ENCODE measurements at places on chromosomes 5 and 9. TPM values are rescaled to one million over a fixed set of nuclear protein-coding genes. Genes with fewer than 3 reads are reported as not detected.

Gene BTNL3
- total RNA-seq = not detected

Gene PCDHB14
- not detected for total RNA-seq

Gene FOXD1
- total RNA-seq = 0.45 TPM

Gene CLINT1
- 80.7 TPM for total RNA-seq

Gene IFNA13
- not detected for total RNA-seq

Gene PRRX2
- 0.66 TPM for total RNA-seq

Gene RAD50
- total RNA-seq = 49.1 TPM

Gene ZFP2
- 0.32 TPM for total RNA-seq

Gene DMRT3
- not detected for total RNA-seq

DNA sequence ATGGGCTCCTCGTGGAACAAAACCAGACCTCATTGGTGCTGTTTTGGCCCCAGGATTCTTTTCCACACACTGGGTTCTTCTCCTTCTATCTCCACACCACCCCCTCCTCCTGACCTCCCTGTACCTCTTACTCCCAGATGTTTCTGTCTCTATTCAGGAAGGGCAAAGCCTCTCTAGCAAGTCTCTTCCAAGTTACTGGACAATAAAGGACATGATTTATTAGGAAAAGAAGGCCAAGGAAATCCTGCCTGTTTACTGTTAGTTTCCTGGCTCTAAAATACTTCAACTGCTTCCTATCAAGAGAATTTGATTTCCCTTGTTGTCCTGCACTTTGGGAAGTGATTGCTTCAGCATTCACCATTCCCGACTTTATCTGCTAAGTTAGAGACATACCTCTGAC lies 262.0 kb downstream of the SAXO1 start:
- H3K27ac ChIP-seq = no peak overlapping the region
- no peak for DNase-seq
- peaks cover 15% of the 10 kb centered on the region for H3K27me3 ChIP-seq
- H3K4me1 ChIP-seq = no peaks in the 10 kb centered on the region
- no peaks in the 10 kb centered on the region for H3K36me3 ChIP-seq

DNA sequence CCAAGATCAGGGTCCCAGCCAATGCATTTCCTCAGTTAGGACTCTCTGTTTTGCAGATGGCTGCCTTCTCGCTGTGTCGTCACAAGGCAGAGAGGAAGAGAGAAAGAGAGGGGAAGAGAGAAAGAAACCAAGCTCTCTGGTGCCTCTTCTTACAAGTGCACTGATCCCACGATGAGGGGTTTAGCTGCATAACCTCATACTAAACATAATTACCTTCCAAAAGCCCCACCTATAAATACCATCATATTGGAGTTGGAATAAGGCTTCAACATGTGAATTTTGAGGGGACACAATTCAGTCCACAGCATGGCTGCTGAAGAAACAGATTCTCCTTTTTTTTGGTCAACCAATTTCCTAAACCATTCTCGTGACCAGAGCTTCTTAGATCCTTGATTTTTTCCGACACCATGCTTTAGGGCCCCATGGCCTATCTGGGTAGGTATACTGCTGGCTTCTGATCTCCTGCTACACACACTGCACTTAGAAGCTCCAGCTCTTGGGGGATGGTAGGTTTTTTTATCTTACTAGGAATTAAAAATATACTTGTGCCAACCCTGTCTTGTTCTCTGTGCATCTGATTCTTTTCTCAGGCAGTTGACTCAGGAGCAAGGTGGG lies 5.1 kb downstream of the CAMK4 start:
- no peaks in the 10 kb centered on the region for H3K27me3 ChIP-seq
- no peak for DNase-seq
- peak overlapping the region; percentile 96 for H3K27ac ChIP-seq

DNA sequence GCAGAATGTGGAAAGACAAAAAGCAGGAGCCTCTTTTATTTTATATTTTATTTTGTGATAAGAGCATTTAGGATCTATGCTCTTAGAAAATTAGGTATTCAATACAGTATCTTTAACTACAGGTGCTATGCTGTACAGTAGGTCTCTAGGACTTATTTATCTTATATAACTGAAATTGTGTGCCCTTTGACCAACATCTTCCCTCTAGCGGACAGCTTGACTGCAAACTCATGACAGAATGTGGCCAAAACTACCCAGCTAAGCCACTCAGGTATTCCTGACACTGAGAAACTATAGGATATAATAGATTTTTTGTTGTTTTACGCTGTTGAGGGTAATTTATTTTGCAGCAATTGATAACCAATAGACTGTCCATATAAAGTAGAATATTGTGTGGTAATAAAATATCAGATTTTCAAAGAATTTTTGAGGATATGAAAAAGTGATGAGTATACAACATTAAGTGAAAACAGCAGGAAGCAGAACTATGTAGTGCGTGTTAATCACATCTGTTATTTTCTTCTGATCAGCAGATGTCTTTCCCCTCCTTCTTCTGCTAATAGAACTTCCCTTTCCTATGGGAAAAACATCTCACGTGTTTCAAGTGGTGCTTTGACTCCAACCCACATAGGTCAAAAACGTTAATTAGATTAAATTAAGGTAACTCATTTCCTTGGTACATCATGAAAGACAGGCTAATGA lies 69.9 kb upstream of the SELENOP start:
- no peak overlapping the region for H3K27ac ChIP-seq
- no peaks in the 10 kb centered on the region for H3K36me3 ChIP-seq
- DNase-seq = no peak
- no peak overlapping the region for H3K4me3 ChIP-seq

- no peaks in the 10 kb centered on the region for H3K36me3 ChIP-seq
- H3K4me3 ChIP-seq = no peak overlapping the region
- no peak overlapping the region for H3K27ac ChIP-seq
- no peaks in the 10 kb centered on the region for H3K27me3 ChIP-seq
These were observed 507.3 kb upstream of the TYRP1 start for GRCh38 chr9:12185856-12186255.

GRCh38 chr9:125142560-125143376 lies 560 bp downstream of the SCAI start:
- H3K4me1 ChIP-seq = peaks cover 29% of the 10 kb centered on the region
- DNase-seq = no peak
- no peaks in the 10 kb centered on the region for H3K27me3 ChIP-seq
- peak overlapping the region; percentile 78 for H3K27ac ChIP-seq

GRCh38 chr9:34458959-34459340 lies 345 bp downstream of the DNAI1 start:
- peaks cover 19% of the 10 kb centered on the region for H3K27me3 ChIP-seq
- peak overlapping the region; percentile 76 for H3K4me3 ChIP-seq
- peaks cover 35% of the 10 kb centered on the region for H3K4me1 ChIP-seq
- H3K36me3 ChIP-seq = no peaks in the 10 kb centered on the region
- no peak overlapping the region for H3K27ac ChIP-seq
- no peak for DNase-seq

DNA sequence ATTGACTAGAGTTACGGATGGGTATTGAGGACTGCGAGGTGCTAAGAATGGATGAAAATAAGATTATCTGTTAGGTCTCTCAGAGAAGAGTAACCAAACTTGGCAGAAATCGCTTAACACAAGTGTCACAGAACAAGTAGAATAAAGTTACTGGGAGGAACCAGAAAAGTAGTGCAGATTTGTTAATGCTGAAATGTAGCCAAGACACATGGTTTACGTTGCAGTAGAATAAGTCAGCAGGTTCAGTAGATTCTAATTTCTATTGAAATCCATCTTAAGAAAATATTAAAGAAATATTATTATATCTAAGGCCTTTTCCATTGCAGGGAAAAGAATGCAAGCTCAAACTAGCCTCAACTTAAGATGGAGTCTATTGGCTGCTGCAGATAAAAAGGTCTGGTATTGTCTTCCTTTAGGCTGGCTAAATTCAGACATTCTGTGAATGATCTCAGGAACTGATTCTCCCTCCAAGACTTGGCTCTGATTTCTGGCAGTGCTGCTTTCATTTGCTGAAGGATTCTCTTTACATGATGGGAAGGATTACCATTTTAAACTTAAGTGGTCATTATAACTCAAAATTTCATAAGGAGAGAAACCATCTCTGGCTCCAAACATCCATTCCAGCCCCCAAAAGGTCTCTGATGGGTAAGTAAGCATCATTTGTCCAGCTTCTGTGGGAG lies 314.9 kb downstream of the MARCHF11 start:
- H3K27ac ChIP-seq = no peak overlapping the region
- H3K4me3 ChIP-seq = no peak overlapping the region

- DNase-seq = no peak
- H3K36me3 ChIP-seq = no peaks in the 10 kb centered on the region
- H3K27ac ChIP-seq = no peak overlapping the region
These were observed 135.4 kb upstream of the MAP1B start for GRCh38 chr5:71971862-71972261.

- H3K4me1 ChIP-seq = no peaks in the 10 kb centered on the region
- no peaks in the 10 kb centered on the region for H3K36me3 ChIP-seq
- no peak for DNase-seq
- no peak overlapping the region for H3K27ac ChIP-seq
- H3K27me3 ChIP-seq = no peaks in the 10 kb centered on the region
These were observed 8.3 kb upstream of the SHROOM1 start for GRCh38 chr5:132838516-132839282.

- H3K4me3 ChIP-seq = no peak overlapping the region
These were observed 2.6 kb upstream of the AFAP1L1 start for GRCh38 chr5:149268928-149269557.

- no peaks in the 10 kb centered on the region for H3K36me3 ChIP-seq
- no peaks in the 10 kb centered on the region for H3K4me1 ChIP-seq
- DNase-seq = no peak
- H3K27ac ChIP-seq = no peak overlapping the region
- no peak overlapping the region for H3K4me3 ChIP-seq
These were observed 119.8 kb upstream of the TBC1D2 start for GRCh38 chr9:98375138-98375726.

GRCh38 chr5:59608745-59609144 lies 284.8 kb downstream of the PDE4D start:
- H3K27me3 ChIP-seq = peaks cover 47% of the 10 kb centered on the region
- H3K36me3 ChIP-seq = no peaks in the 10 kb centered on the region

DNA sequence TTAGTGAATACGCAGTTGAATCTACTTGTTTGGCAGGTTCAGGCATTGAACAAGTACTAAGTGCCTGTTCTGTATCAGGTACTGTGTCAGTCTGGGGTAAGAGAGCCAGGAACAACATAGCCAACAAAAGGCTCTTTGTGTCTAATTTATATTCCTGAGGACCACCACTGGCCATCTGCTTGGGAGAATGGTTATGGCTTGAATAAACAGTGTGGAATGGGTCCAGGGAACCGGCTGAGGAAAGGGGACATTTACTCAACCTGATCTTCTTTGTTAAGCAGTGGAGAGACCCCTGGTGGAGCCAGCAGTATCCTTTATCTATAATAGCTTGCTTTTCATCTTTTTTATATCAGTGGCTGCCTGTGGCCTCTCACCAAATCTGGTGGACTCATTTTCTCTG lies 38.6 kb downstream of the EXOSC2 start:
- no peaks in the 10 kb centered on the region for H3K27me3 ChIP-seq
- DNase-seq = no peak
- H3K4me1 ChIP-seq = peaks cover 23% of the 10 kb centered on the region
- H3K4me3 ChIP-seq = no peak overlapping the region
- H3K27ac ChIP-seq = no peak overlapping the region

GRCh38 chr5:123874600-123875201 lies 362.7 kb downstream of the CSNK1G3 start:
- H3K27me3 ChIP-seq = no peaks in the 10 kb centered on the region
- DNase-seq = no peak
- H3K4me1 ChIP-seq = no peaks in the 10 kb centered on the region
- no peak overlapping the region for H3K27ac ChIP-seq
